Iris pigment epithelial cell (primary cell): ENCODE measurements at places on chromosomes 3 and 15.

- peak; percentile 75 for DNase-seq
These were observed 995 bp upstream of the LRRK1 start for GRCh38 chr15:100918034-100918689.

DNA sequence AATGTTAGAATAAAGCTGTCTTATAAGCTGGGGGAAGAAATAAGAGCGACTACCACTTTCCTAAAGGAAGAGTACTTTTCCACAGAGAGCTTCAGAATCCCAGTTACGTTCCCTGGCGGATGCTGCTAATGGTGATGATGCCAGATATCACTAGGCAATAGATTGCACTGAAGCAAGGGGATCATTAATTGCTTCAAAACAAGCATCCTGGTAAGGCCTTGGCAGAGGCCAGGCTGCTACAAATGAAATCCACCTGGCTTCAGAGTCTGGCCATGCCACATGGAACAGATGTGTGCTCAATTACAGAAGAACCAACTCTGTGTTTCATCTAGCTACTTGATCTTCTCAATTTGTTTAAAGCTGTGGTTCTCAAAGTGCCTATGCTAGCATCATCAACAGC, 129.2 kb upstream of the IL12A start:
- no peak for DNase-seq

DNA sequence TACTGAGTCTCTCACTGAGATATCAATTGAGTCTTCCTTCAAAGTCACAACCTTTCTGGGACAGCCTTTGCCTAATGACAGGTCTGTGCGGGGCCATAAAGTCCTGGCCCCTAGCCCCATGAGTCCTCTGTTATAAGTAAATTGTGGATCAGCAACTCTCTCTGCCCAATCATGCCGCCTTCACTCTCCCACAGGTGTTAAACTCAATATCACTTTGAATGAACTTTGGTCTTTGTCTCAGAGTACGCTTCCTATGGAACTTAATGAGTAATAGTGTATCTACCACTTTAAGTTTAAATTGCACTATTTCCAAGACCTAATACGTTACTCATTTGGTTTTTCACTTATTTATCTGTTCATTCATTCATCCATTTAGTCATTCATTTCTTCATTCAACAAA, 826.4 kb downstream of the TUSC7 start:
- no peak for DNase-seq

GRCh38 chr15:100863075-100863795, 16.4 kb upstream of the ALDH1A3 start:
- peak; percentile 21 for DNase-seq

DNA sequence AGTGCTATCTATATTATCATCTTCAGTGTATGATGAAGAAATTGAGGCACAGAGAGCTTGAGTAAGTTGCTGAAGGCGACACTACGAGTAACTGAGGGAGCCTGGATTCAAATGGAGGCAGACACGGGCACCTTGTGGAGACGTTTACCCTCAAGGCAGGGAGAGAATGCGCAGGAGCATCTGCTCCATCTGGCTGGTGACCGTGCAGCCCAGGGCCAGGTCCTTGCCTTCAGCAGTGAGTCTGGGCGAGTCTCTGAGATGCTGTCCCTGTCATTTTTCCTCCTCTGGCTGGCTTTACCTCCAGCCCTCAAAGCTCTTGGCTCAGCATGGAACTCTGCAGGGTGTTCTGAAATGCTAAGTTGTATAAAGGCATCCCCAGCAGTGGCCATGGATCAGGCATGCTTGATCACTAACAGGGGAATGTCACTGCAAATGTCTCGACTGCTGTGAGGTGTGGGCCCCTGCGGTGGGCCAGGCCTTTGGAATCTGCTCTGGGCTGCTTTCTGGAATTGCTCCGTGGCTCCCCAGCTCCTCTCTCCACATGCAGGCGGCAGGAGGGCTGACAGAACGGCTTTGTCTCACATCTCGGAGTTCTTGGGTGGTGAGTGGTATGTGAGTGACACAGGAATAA, 19.7 kb downstream of the SPSB4 start:
- no peak for DNase-seq

DNA sequence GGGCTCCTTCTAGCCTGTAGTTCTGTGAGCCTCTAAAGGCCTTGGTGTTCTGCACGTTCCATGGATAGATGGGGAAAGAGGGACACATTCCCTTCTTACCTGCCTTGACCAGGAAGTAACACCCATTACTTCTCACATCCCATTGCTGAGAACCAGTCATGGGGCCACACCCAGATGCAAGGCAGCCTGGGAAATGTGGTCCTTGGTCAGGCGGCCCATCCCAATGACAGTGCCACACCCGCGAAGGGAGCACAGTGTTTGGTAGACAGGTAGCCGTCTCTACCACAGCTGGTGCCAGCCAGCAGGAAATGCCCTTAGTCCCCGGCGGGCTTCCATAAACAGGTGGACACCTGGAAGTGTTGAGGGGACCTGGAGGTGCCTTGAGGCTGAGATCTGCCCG, 23.2 kb upstream of the LCTL start:
- DNase-seq, result no peak

DNA sequence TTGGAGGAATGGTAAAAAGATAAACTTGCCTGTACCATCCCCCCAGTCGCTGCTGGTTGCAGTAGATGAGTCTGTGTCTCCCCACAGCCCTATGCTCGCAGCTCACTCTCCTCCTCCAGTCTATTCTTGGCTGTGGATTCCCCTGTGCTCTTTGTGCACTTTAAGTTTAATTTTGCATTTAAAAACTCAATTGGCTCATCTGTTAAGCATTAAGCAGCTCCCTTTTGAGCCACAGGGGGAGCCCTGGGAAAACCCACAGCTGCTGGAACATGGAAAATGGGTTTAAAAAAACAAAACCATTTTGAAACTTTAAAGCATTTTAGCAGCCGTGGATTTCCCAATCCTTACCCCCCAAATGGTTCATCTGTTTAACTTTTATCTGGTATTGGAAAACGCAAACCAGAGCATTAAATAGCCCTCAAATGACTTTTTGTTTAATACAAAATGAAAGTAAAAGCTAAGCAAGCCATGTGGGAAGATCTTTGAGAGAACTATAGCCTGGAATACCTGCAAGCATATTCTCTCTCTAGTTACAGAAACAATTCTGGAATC, 536.9 kb downstream of the ZIC1 start:
- peak; percentile 96 for DNase-seq

DNA sequence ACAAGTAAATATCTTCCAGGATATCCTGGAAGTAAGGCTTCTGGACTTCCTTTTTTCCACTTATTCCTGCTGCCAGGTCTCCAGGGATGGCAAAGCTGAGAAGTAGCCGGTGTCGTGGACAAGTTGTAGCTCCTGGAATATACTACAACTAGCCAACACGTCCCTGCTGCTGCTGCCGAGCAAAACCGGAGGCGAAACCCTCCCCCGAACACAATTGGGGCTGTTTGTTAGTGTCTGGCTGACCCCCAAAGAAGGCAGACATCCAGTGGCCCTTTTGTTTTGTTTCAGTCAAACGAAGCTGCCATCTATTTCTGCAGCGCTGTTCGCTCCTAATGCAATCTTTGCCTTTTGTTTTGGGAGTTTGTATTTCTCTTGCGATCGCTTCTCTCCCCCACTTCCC, 45.3 kb upstream of the EIF5A2 start:
- DNase-seq, result no peak

DNA sequence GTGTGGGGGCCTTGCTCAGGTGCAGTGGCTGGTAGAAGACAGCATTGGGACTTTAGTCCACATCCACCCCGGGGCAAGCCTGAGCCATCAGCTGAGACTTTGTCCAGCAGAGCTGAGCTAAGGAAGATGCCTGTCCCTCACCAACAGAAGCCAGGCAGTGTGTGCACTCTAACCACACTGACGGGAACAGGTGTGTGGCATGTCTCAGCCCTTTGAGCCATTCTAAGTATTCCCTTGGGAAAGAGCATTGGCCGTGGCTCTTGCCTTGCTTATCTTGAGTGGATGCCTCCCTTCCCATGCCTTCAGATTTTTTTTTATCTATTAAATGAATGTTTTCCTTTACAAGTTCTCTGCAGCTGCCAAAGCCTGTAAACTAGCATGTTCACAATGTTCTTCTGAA, 3.5 kb downstream of the GABRA5 start:
- DNase-seq, result no peak

- no peak for DNase-seq
These were observed 178.2 kb downstream of the LSAMP start for GRCh38 chr3:116267116-116267515.

DNA sequence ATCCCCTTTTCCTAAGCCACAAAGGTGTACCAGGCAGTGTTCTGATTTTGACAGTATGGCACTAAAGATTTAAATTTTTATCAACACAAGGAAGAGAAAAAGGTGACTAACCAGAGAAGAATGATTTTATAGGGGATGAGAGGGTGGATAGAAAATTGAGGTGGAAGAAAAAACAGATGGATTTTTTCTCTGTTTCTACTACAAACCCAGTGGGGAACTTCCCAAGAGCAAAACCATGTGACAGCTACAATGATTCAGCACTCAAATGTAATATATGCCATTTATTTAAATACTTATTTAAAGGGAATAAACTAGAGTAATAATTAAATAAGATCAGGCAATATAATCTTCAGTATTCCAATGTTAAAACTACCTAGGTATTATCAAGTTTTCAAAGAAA, 11.1 kb downstream of the DCUN1D1 start:
- peak; percentile 82 for DNase-seq

DNA sequence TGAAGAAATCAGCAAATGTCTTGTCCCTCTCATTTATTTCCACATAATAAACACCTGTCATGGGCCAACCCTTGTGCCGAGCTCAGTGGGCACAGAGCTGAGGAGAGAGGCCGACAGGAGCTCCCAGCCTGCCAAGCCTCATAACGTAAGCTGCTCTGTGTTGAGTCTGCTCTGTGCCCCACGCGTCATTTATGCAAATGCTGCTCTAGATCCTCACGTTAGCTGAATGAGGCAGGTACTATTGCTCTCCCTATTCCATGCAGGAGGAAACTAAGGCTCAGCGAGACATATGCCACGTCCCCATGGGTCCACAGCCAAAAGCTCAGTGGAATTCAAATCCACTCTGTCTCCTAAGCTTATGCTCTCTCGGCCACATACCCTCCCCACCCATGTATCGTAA, 41.5 kb downstream of the EFCAB12 start:
- no peak for DNase-seq

- no peak for DNase-seq
These were observed 7.7 kb downstream of the RASL12 start for GRCh38 chr15:65059931-65060596.

DNA sequence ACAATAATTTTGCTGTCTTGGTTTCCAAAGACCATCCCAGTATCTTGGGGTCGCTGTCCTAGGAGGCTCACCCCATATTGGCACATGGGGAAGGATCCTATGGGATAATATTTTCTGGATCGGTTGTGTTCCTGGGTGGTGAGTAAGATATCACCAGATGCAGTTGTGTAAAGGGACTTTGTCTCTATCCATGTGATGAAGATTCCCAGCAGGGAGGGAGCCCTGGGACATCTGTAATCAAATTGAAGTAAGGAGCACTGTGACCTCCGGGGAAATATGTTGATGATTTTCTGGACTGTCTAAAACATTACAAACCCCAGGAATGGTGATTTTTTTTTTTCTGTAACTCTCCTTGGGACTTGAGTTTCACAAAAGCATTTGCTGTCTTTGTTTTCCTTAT, 36.2 kb upstream of the LRTM1 start:
- no peak for DNase-seq

DNA sequence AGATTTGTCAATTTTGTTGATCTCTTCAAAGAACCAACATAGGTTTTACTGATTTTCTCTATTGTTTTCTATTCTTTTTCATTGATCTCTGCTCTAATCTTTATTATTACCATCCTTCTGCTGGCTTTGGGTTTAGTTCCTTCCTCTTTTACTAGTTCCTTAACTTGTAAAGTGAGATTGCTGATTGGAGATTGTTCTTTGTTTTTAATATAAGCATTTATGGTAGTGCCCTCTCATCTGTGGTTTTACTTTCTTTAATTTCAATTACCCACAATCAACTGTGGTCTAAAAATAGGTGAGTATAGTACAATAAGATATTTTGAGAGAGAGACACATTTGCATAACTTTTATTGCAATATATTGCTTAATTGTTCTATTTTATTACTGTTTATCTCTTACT, 13.2 kb upstream of the CLRN1 start:
- DNase-seq, result no peak

DNA sequence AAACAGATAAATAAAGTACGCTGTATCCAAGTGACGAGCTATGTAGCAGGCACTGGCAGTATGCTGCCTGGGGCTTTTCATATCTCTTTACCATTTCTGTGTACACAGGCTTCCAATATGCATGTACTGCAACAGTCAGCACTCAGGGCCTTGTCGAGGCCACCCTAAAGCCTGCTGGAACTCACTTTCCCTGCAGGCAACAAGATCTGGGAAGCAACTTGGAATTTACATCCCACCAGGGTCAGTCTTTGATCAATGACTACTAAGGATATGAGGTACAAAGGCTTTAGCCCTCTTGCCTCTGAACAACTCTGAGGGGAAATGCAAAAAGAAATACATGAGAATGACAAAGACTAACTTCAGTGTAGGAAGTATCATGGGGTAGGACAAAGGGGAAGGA, 101.8 kb upstream of the ARL6 start:
- DNase-seq, result no peak

DNA sequence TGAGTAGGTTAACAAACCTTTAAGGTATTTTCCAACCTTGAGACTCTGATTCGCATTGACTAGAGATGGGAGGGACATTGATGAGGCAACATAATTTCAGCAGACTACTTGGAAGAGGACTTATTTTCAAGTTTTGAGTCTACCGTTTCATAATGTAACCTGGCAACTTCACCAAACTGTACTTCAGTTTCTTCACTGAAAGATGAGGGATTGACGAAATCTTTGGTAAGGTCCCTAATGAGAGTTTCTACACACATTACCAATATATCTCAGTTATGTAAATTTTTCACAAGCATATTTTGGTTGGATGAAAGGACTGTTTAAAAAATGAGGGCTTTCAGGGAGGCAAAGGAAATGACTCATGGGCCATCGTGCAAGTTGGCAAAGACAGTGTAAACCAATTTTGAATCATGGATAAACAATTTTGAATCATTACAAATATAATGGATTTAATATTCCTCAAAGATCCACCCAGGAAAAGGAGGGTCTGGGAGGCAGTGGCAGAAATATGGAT, 28.7 kb upstream of the SEMA6D start:
- DNase-seq, result peak; percentile 61

DNA sequence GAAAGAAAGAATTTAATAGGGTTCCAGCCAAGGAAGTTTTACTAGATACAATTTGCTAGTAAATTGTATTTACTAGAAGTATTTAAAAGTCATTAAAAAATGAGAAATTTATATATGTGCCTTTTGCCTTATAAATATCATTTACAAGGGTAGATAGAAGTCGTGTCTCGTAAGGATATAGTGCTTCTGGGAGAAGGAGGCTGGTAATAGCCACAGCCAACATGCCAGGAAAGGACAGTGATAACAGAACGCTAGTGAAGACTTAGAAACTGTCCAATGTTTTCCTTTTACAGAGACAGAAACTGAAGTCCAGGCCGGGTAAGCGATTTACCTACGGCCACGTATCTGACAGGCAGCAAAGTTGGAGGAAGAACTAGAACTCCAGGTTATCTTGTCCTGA, 113.5 kb upstream of the LRRN1 start:
- DNase-seq, result no peak

GRCh38 chr3:129412542-129413198, 15.8 kb downstream of the EFCAB12 start:
- DNase-seq, result peak; percentile 89

GRCh38 chr3:46087871-46088270, 60.6 kb upstream of the XCR1 start:
- peak; percentile 50 for DNase-seq

- peak; percentile 70 for DNase-seq
These were observed 22.2 kb downstream of the CP start for GRCh38 chr3:149199474-149199873.
